Stimulated activated CD4-positive, alpha-beta T cell treated with anti-CD3 and anti-CD28 coated beads, Interleukin-4, amount 100 ng/mL, for 4 hours (primary cell): ENCODE measurements at places on chromosomes 7 and 10.

- no peak for DNase-seq
Observed at GRCh38 chr10:86261941-86262687, 104.5 kb downstream of the GRID1 start.

- no peak for DNase-seq
Observed at GRCh38 chr10:79170993-79171392, 102.2 kb downstream of the ZMIZ1 start.

DNA sequence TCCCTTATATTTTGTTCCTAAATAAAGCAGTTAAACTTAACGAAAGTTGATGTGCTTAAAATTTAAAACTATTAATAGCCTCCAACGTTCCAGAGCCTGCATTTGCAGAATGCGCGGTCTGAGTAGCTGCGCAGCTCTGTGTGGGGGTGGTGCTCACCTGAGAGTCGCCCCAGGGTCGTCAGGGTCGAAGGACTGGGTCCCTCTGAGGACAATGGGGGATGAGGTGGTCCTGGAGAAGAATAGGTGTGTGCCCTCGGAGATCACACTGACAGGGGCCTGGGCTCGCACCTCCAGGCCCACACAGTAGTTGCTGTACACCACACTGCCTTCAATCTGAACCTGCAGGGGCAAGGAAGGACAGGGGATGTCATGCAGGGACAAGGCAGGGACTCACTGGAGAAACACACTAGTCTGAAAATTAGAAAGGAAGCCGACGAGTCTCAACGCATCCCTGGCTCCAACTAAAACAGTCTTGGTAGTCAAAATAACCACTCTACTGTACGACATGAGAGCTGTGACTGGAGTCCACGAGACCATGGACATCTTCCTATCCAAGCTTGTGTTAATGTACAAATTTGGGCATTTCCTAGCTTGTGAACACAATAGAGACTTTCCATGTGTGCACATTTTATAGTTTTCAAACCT lies 54.4 kb downstream of the PKD1L1 start:
- no peak for DNase-seq

GRCh38 chr7:69847921-69848612 lies 249.8 kb downstream of the AUTS2 start:
- no peak for DNase-seq

DNA sequence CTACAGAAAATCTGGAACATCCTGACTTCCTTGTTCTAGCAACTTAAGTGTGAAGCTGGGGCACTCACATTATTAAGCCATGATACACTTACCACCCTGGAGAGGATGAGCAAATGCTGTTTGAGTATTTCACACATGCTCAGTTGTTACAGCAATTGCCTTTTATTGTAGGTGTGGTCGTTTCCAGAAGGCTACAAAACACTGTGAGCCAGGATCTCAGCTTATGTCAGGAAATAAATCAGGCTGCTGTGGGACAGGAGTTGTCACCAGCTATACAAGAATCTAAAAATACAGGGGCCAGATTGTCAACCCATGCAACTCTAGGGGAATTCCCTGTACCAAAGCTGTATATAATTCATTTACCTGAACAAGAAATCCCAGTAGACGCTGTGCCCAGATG lies 273.3 kb upstream of the SP4 start:
- DNase-seq: no peak

- no peak for DNase-seq
Observed at GRCh38 chr7:24767878-24768569, 10.8 kb upstream of the GSDME start.

GRCh38 chr10:127872871-127873600 lies 19.7 kb downstream of the CLRN3 start:
- no peak for DNase-seq

DNA sequence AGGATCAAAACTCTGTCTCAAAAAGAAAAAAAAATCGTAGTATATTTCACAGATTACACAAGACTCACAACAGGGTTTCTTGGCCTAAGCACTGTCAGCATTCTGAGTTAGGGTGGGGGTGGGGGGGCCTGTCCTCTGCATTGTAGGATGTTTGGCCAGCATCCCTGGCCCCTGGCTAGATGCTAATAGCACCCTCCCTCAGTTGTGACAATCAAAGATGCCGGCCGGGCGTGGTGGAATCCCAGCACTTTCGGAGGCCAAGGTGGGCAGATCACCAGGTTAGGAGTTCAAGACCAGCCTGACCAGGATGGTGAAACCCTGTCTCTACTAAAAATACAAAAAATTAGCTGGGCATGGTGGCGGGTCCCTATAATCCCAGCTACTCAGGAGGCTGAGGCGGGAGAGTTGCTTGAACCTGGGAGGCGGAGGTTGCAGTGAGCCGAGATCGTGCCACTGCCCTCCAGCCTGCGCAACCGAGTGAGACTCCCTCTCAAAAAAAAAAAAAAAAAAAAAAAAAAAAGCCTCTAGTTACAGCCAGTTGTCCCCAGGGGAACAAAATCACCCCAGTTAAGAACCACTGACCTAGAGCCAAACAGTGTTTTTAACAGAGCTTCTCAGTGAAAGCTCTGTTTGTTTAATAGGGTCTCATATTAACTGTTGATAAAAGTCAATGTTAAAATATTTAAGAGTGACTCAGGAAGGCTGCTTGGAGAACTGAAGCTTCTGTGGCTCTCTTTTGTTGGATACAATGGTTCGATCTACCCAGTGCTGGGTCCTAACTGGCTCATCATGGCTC lies 161.0 kb upstream of the FAM171A1 start:
- DNase-seq: no peak

- no peak for DNase-seq
Observed at GRCh38 chr7:44846816-44847508, 925 bp downstream of the H2AZ2 start.

- DNase-seq: peak; percentile 8
Observed at GRCh38 chr10:16519908-16520861, 1.5 kb downstream of the C1QL3 start.

- no peak for DNase-seq
Observed at GRCh38 chr10:32337350-32337749, 9.6 kb downstream of the EPC1 start.

GRCh38 chr7:141416650-141417270 lies 134.4 kb upstream of the AGK start:
- DNase-seq: no peak

GRCh38 chr7:47783456-47784223 lies 164.6 kb downstream of the PKD1L1 start:
- DNase-seq: no peak

DNA sequence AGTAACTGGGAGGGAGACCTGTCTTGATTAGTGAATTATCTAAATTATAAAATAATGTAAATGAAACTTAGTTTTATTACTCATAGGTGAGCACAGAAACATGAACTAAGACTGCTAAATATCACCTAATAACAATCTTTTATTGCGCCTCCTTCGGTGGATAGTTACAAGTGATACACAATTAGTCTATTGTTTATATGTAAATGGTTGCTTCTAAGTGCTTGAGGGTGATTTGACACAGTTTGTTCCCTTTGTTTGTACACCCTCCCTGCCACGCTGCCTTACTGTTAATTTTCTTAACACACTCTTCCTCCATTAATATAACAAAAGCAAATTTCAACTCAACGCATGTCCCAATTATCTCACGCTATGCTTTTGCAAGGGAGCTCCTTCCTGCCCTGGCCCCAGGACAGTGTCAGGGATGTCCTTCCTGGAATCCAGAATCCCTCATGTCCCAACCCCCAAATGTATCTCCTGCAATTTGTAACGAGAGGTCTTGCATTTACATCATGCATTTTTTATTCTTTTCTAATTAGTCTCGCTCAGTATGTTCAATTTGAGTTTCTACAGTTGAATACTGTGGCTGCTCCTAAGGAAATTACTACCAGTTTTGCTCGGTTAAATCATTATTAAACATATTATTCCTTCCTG lies 4.2 kb downstream of the NPSR1 start:
- no peak for DNase-seq

GRCh38 chr7:148670807-148671206 lies 27.9 kb upstream of the CUL1 start:
- no peak for DNase-seq

DNA sequence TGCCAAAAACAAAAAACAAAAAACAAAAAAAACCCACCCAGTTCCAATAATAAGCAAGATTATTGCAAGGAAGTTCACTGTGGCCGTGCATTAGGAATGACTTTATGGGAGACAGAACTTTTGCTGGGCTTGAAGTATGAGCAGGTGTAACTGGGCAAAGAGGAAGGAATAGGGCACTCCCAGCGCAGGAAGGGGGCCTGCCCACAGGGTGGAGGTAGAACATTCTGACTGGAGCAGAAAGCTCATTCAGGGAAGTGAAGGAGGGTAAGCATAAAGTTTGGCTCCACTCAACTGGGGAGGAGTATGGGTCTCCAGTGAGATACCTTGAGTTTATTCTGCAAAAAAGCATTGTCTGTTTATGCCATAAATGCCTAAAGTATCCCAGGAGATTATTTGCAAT lies 42.1 kb upstream of the WIPF3 start:
- DNase-seq: no peak

GRCh38 chr10:68208424-68209042 lies 23.4 kb downstream of the ATOH7 start:
- no peak for DNase-seq

DNA sequence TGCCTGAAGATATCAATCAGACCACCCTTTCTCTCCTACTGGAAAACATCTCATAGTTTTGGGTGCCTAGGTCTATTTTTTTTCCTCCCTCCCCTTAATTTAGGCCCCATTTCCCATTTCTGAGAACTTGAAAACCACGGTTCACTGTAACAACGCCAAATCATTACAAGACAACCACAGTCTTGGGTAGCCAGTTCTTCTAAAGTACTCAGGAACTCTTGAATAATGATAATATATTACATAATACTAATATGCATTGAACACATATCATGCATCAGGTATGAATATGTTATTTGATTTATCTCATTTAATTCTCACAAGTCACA lies 185.1 kb upstream of the ADO start:
- no peak for DNase-seq

GRCh38 chr10:68578974-68579373 lies 18.8 kb downstream of the TET1 start:
- no peak for DNase-seq

DNA sequence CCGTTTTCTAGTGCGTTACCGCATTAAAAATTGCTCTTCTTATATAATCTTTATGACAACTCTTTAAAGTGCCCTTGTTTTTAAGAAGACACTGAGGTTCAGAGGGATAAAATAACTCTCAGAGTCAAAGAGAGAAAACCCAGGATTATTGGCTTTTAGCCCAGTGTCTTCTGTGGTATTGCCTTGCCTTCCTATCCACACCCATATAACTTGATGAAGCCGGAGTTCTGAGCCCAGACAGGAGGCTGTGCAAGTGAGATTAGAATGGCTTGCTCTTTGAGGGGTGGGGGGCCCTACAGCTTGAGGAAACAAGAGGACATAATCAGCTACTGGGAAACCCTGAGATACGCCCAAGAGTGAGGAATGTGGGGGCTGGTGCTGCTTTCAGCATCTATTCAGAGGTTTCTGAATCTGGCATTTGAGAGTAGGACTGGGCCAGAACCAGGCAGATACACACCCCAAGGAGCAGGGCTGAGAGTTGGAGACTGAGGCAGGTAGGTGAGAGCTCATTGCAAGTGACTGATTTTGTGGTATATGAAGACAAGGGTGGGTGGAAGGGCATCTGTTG lies 2.3 kb downstream of the PRXL2A start:
- DNase-seq: no peak

DNA sequence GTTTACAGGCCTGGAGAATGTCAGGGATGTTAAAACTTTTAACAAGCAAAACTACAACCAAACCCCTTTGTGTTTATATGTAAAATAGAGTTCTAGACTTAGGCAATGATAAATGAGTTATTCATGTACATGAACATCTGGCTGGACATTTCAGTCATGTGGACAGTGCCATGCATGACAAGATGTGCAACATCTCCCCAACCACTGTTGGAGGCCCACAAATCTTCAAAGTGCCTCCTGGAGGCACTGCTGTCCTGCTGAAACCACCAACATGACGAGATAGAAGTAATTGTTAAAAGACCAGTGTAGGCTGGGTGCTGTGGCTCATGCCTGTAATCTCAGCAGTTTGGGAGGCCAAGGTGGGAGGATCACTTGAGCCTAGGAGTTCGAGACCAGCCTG lies 18.4 kb downstream of the PPIA start:
- DNase-seq: no peak

DNA sequence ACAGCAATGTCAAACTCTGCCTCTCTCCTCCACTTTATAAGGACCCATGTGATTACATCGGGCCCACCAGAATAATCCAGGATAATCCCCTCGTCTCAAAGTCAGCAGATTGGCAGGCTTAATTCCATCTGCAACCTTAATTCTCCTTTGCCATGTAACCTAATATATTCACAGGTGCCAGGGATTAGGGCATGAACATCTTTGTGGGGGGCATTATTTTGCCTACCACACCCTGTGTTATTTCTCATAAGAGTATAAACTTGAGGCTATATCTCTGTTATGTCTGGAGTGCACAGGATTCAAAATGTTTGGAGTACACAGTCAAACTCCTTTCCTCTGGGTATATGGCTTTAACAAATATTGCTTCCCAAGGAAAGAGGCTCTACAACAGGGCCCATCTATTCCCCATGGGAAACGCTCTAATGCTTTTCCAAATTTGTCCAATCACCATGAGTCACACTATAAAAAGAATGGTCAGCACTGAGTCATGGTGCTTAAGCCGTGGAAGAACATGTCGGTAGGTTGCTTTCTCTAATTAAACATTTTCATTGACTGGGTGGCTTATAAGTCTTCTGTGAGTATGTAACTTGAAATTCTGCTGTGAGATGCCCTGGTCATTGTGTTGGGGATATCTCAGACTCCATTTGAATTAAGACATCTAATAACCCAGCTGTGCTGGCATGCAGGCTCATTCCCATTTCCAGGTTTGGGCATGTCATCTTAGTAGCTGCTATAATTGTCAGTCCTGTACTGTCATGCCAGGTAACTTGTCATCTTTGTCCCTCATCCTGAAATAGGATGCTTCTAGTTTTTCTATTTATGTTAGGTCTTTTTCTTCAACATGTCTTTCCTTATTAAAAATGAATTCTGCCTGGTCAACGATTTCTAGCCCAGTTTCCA lies 11.5 kb upstream of the AKR1B10 start:
- DNase-seq: no peak

GRCh38 chr7:105905209-105905909 lies 29.0 kb upstream of the ATXN7L1 start:
- no peak for DNase-seq

GRCh38 chr7:2864999-2865670 lies 21.0 kb upstream of the GNA12 start:
- peak; percentile 63 for DNase-seq
